Psoas muscle (tissue), 8 donors: ENCODE measurements at places on chromosomes 12 and 14. TPM values are rescaled to one million over a fixed set of nuclear protein-coding genes. Genes with fewer than 3 reads are reported as not detected.

Gene FERMT2
- total RNA-seq = 104 TPM

GRCh38 chr12:96814200-96814599 is 92.9 kb upstream of the NEDD1 start:
- no peak for DNase-seq

- no peak for DNase-seq
These were observed 162.7 kb downstream of the KITLG start for GRCh38 chr12:88417531-88417930.

GRCh38 chr14:25943329-25943728 is 654.5 kb downstream of the NOVA1 start:
- DNase-seq = no peak

GRCh38 chr14:87449016-87449415 is 544.0 kb downstream of the GALC start:
- no peak for DNase-seq

DNA sequence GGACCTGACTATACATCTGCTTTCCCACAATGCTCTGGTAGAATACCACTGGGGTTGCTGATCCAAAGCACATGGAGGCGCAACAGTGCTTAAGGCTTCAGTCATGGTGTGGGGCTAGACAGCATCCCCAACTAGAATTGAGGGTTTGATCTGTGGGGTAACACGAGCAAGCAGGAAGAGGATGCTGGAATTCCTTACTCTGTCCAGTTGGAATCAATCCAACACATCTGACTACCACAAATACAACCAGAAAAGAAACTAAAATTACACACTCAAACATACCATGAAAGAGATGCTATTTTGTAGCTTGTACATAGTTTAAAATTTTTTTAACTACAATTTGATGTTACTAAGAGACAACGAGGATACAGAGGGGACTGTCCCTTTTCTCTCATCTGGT is 40.4 kb upstream of the GTF2A1 start:
- no peak for DNase-seq

DNA sequence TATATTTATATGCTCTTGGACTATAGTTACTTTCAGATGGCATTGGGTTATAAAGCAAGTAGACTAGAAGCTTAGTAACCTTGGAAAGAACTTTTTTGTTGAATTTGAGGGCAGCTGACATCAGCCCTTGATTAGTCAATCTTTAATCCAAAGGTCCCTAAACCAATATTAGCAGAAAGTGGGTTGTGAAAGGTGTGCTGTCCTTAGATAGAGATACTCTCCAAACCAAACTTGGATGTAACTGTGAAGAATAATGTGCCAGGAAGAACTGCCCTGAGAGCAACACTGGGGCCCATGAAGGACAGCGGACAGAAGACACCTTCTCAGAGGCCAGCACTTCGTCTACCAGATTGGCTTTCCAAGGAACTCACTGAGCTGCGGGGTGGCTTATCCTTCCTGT is 10.6 kb downstream of the CD163 start:
- DNase-seq = no peak

Gene SLC38A2
- total RNA-seq = 287 TPM

DNA sequence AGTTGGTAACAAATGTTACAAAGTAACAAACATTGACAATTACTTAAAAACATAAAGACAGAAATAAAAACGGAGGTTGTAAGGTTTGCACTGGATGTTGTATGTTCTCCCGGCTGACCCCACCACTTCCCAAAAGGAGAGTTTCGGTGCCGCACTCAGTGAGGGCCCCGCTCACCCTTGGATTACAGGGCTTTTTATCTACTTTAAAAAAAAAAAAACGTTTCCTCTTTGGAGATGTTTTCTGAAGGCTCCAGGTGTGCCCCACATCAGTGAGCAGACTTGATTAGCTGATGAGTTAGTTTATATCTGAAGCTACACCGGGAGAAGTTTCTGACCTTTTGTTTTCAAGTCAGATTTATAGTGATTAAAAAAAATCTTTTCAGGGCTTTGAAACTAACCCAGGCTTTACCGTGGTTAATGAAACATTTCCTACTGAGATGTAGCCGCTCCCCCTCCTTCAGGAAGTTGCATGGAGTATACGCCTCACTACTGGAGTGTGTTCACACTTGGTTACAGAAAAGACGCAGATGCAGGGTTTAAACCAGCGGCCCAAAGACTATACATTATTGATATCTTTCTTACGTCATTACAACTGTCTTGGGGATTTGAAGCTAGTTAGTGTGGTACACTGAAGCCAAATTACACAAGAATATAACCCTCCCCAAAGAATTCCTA is 38.0 kb upstream of the BCL7A start:
- no peak for DNase-seq

Gene IGFBP6
- total RNA-seq = 6.4 TPM

Gene TAS2R8
- total RNA-seq = not detected

Gene SLC22A17
- 1.9 TPM for total RNA-seq

- peak; percentile 73 for DNase-seq
These were observed 29.3 kb downstream of the CD9 start for GRCh38 chr12:6229224-6230218.

GRCh38 chr12:27493260-27493940 is 30.6 kb upstream of the PPFIBP1 start:
- DNase-seq = no peak

GRCh38 chr14:39182770-39183684 is 8.0 kb downstream of the PNN start:
- DNase-seq = no peak

GRCh38 chr12:104189915-104190555 is 25.5 kb upstream of the TXNRD1 start:
- DNase-seq = no peak

DNA sequence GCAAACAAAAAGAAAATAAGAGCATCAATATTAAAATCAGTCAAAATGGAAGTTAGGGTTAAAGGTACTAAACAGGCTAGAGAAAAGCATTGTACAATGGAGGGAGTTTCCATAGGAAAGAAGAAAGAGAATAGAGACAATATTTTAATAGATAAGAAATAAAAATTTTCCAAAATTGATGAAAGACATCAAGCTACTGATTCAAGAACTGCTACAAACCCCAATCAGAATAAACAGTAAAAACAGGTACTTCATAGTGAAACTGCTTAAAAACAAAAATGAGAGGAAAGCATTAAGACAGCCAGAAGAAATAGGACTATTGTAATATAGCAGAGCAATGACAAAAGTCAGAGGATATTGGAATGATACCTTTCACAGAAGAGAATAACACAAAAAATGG is 413.4 kb downstream of the NELL2 start:
- no peak for DNase-seq

- DNase-seq = no peak
These were observed 62.5 kb upstream of the PTPRR start for GRCh38 chr12:70982991-70983390.

- no peak for DNase-seq
These were observed 975.1 kb downstream of the AACS start for GRCh38 chr12:126040307-126040706.
